Calu3 (cell line): ENCODE measurements at places on chromosomes 11 and 22.

GRCh38 chr11:12439615-12440014 lies 62.2 kb downstream of the PARVA start:
- H3K4me1 ChIP-seq, result peaks cover 9% of the 10 kb centered on the region
- no peaks in the 10 kb centered on the region for H3K27me3 ChIP-seq
- peak overlapping the region; percentile 13 for H3K27ac ChIP-seq
- no peak overlapping the region for H3K4me3 ChIP-seq

DNA sequence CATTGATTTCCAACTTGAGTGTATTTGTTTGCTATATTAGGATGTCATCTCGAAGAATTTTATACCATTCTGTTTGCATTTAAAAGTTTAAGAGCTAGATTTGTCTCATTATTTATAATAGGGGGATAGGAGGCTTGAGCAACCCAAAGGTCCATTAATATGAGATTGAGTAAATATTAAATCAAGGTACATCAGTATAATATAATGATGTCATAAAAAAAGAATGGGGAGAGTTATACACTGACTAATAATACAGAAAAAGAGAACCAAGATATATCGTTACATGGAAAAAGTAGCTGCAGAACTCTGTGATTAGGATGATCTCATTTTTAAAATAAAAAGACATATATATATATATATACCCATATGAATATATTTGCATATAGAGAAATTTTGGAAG lies 19.4 kb downstream of the SPA17 start:
- no peaks in the 10 kb centered on the region for H3K4me1 ChIP-seq
- H3K4me3 ChIP-seq, result no peak overlapping the region
- no peak overlapping the region for H3K27ac ChIP-seq
- DNase-seq, result no peak

DNA sequence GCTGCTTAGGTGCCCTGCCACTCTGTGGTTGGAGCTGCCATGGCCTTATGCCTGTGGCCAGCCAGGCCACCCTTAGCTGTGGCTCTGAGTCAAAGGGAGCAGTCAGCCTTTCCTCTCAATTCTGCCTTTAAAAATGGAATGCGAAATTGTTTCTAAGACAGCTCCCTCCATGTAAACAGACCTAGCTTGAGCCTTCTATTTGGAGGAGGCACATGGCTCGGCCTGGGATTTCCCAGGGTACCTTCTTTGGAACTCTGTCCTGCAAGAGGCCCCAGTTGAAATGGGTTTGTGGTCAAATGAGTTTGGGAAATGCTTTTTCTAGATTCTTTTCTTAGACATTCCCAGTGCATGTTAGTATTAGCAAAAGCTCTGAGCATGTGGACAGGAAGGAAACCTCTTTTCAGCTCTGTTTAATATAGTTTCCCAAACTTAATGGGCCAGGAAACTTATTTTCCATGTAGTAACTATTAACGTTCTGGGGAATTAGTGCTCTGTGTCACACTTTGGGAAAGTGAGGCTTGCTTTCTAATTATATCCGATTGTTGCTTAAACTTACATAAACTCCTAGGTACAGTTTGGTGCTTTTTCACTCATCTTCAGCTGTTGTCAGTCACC lies 7.8 kb downstream of the PHOX2A start:
- H3K36me3 ChIP-seq, result peaks cover 51% of the 10 kb centered on the region
- no peak for DNase-seq
- H3K27ac ChIP-seq, result no peak overlapping the region

GRCh38 chr11:8671193-8671612 lies 11.3 kb downstream of the TRIM66 start:
- no peak overlapping the region for H3K27ac ChIP-seq
- H3K36me3 ChIP-seq, result peaks cover 8% of the 10 kb centered on the region
- no peaks in the 10 kb centered on the region for H3K27me3 ChIP-seq
- DNase-seq, result no peak

DNA sequence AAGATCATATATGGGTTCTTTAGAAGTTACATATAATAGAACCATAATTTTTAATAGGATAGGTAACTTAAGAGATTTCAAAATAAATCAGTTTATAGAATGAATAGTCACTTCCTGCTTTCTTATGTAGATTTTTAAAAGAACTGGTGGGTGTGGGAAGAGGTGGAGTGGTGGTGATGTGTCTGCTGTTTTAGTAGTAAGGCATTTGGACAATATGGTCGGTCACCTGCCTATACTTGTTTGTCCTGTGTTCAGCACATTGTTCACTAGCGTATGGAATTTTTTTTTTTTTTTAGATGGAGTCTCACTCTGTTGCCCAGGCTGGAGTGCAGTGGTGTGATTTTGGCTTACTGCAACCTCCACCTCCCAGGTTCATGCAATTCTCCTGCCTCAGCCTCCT lies 39.3 kb downstream of the CCDC81 start:
- DNase-seq, result no peak
- H3K27me3 ChIP-seq, result no peaks in the 10 kb centered on the region
- H3K27ac ChIP-seq, result no peak overlapping the region
- no peaks in the 10 kb centered on the region for H3K36me3 ChIP-seq

GRCh38 chr11:33689501-33689900 lies 11.1 kb downstream of the C11orf91 start:
- no peaks in the 10 kb centered on the region for H3K27me3 ChIP-seq
- H3K36me3 ChIP-seq, result peaks cover 65% of the 10 kb centered on the region
- no peak for DNase-seq
- peak overlapping the region; percentile 92 for H3K27ac ChIP-seq

GRCh38 chr11:115300660-115301428 lies 203.4 kb downstream of the CADM1 start:
- H3K36me3 ChIP-seq, result no peaks in the 10 kb centered on the region
- H3K4me3 ChIP-seq, result no peak overlapping the region
- H3K4me1 ChIP-seq, result no peaks in the 10 kb centered on the region
- no peak for DNase-seq

DNA sequence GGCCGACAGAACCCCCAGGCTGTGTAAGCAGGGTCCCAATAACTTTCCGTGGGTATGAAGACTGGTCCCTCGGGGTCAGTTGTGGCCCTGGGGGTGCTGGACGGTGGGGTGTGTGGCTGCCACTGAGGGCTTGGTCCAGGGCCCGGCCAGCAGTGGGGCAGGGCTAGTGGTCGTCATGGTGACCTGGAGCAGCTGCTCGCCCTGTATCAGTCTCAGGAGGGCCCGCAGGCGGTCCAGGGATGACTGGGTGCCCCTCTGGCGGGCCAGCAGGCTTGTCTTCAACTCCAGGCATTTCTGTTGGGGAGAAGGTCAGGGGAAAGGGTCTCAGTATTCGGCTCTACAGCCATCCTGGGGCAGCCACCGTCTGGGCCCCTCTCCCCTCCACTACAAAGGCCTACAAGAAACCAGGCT lies 126.8 kb downstream of the PHF21B start:
- no peak overlapping the region for H3K4me3 ChIP-seq
- peaks cover 8% of the 10 kb centered on the region for H3K36me3 ChIP-seq
- peaks cover 54% of the 10 kb centered on the region for H3K27me3 ChIP-seq
- no peaks in the 10 kb centered on the region for H3K4me1 ChIP-seq

DNA sequence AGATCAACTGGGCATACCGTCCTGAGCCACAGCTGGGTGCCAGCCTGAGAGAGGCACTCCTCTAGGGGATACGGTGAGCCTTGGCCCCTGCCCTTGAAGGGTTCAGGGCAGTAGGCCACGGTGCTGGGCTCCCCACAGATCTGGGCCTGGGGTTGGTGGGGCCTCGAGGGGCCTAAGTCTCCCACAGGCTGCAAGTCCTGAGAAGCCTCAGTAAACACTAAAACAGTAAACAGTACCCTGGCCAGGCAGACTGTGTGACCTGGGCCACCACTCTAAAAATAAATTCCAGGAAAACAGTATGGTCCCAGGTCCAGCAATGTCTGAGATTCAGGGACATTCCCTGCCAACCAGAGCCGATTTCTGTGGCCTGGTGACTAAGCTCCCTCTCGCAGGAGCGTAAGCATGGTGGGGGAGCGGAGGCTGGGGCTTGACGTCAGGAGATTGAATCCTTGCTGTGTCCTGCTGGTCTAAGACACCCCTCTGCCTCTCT lies 2.3 kb upstream of the RHOD start:
- H3K4me3 ChIP-seq, result peak overlapping the region; percentile 74
- H3K27me3 ChIP-seq, result no peaks in the 10 kb centered on the region
- peaks cover 45% of the 10 kb centered on the region for H3K36me3 ChIP-seq
- H3K4me1 ChIP-seq, result peaks cover 35% of the 10 kb centered on the region
- peak; percentile 68 for DNase-seq

GRCh38 chr11:57311109-57311936 lies 13.4 kb downstream of the TNKS1BP1 start:
- H3K36me3 ChIP-seq, result peaks cover 47% of the 10 kb centered on the region
- no peaks in the 10 kb centered on the region for H3K27me3 ChIP-seq
- peak; percentile 95 for DNase-seq
- peaks cover 48% of the 10 kb centered on the region for H3K4me1 ChIP-seq

DNA sequence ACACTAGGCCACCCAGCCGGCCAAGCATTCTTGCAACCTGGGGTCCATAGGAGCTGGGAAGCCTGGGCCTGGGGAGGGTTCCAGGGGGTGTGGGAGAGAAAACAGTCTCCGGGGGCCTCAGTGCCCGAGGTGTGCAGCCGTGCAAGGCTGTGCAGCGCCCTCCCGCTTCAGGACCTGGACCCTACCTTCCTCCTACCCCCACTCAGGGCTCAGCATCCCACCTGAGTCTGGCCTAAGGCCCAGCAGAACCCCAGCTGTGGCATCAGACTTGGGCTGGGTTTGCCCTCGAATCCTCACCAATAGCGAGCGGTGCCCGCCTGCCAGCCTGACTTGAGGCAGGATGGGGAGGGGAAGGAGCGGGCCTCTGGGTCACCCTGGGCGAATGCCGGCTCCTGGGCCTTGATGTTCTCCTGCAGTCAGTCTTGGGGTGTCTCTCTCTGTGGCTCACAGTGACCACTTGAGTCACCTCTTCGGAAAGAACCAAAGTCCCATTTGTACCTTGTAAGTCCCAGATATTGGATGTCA lies 53.6 kb upstream of the PPARA start:
- no peaks in the 10 kb centered on the region for H3K27me3 ChIP-seq
- H3K4me3 ChIP-seq, result no peak overlapping the region
- peak overlapping the region; percentile 52 for H3K27ac ChIP-seq
- peaks cover 8% of the 10 kb centered on the region for H3K4me1 ChIP-seq
- DNase-seq, result no peak
- peaks cover 79% of the 10 kb centered on the region for H3K36me3 ChIP-seq

DNA sequence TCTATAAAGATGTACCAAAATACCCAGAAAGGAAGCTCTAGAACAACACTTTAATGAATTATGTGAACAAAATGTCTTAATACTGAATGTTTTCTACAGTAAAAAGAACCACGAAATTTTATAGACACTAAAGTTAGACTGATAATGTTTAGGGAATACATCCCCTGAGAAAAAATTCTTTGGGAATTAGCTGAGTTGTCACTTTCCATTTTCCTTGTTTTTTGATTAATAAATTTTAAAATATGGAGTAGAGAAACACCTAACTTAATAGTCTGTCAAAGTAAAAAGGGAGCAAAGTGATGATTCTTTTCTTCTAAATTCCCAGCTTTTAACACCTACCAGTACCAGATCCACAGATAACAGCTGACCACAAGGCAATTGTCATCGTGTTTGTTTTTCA lies 23.1 kb upstream of the SCN3B start:
- no peak for DNase-seq
- H3K36me3 ChIP-seq, result no peaks in the 10 kb centered on the region
- H3K4me1 ChIP-seq, result no peaks in the 10 kb centered on the region
- no peak overlapping the region for H3K4me3 ChIP-seq
- H3K27me3 ChIP-seq, result peaks cover 31% of the 10 kb centered on the region

GRCh38 chr11:114319716-114320328 lies 23.6 kb downstream of the NNMT start:
- H3K4me1 ChIP-seq, result peaks cover 22% of the 10 kb centered on the region
- no peak overlapping the region for H3K27ac ChIP-seq
- peaks cover 12% of the 10 kb centered on the region for H3K36me3 ChIP-seq
- H3K4me3 ChIP-seq, result no peak overlapping the region

- no peaks in the 10 kb centered on the region for H3K36me3 ChIP-seq
- peaks cover 100% of the 10 kb centered on the region for H3K27me3 ChIP-seq
- H3K27ac ChIP-seq, result no peak overlapping the region
- H3K4me3 ChIP-seq, result no peak overlapping the region
- no peaks in the 10 kb centered on the region for H3K4me1 ChIP-seq
- DNase-seq, result no peak
Observed at GRCh38 chr22:22916215-22916951, 28.8 kb downstream of the IGLL5 start.

DNA sequence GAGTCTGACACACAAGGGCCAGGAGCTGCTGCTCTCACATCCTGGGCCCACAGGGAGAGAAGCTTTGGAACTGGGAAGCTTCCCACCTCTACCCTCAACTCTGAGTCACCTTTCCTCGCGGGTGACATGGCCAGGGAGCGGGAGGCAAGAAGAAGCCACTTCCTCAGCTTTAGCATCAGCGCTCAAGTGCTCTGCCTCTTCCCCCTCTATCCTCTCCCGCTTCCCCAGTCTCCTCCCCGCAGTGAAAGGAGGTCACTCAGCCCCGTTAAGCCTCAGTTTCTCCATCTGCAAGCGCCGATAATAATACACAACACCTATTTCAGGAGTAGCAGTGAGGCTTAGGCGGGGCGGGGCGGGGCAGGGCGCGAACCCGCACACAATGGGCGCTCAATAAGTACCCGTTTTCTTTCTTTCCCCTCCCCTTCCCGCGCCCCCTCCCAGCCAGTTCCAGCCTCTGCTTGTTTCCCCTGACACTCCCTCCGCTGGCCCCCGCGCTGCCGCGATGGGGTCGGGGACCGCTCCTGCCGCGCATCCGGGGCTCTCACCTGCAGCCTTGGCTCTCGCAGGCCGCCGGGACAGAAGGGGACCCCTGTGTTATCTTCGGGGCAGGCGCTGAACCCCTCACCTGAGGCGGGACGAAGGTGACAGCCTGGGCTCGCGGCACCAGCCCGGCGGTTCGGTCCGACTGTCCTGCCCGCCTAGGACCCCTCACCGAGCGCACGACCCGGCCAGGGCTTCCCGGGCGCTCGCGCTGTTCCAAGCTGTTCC lies 892 bp downstream of the GDPD5 start:
- H3K4me3 ChIP-seq, result peak overlapping the region; percentile 66
- no peaks in the 10 kb centered on the region for H3K4me1 ChIP-seq
- H3K27ac ChIP-seq, result no peak overlapping the region
- H3K36me3 ChIP-seq, result peaks cover 10% of the 10 kb centered on the region
- no peak for DNase-seq

DNA sequence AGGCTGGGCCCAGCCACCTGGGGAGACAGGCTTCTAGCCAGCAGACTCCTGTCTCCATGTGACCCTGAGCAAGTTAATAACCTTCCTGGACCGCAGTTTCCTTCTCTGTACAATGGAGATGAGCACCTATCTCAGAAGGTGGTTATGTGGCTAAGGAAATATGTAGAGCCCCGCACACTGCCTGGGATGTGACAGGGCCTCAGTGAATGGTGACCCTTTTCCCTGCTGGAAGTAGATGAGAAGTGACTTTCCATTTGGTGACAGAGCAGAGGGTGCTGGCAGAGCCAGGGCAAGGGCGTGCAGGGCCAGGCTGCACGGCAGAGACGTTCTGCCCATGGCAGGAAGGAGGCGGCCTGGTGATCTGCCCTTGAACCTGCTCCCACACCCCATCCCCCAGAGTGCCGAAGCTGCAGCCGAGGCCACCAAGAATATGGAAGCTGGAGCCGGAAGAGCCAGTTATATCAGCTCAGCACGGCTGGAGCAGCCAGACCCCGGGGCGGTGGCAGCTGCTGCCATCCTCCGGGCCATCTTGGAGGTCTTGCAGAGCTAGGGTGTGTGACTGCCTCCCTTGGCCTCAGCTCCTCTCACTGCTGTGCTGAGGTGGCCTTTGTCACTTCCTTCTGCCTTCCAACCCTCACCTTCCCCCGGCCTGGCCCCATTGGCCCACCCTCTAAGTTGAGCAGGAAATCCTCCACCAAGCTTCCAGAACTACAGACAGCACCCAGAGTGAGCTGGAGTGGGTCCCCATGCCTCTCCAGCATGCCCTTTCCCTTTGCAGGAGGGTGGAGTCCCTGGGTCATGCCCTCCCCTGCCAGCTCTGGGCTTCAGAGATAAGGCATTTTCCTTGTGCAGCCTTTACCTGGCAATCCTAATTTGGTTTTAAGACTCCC lies 13.2 kb downstream of the TKFC start:
- DNase-seq, result no peak
- no peak overlapping the region for H3K27ac ChIP-seq
- H3K36me3 ChIP-seq, result peaks cover 17% of the 10 kb centered on the region
- no peaks in the 10 kb centered on the region for H3K4me1 ChIP-seq
